ENCODE measurements at places on chromosomes 1 and 21. TPM values are rescaled to one million over a fixed set of nuclear protein-coding genes. Genes with fewer than 3 reads are reported as not detected.

Gene LRRC53
- not detected for total RNA-seq

Gene BCL2L15
- total RNA-seq, result not detected

Gene CELA3B
- not detected for total RNA-seq

Gene CFHR2
- total RNA-seq, result not detected

Gene RBBP5
- 8.3 TPM for total RNA-seq

Gene ORC1
- total RNA-seq, result 0.35 TPM

Gene SLC5A9
- not detected for total RNA-seq

Gene CACHD1
- 6.5 TPM for total RNA-seq

Gene TMEM61
- total RNA-seq, result not detected

Gene TMPRSS15
- total RNA-seq, result not detected

Gene HPCA
- total RNA-seq, result not detected

Gene PTAFR
- 0.23 TPM for total RNA-seq

Gene TSTD1
- total RNA-seq, result 37.9 TPM

Gene RHD
- total RNA-seq, result not detected

Gene NFASC
- 13.0 TPM for total RNA-seq

Gene TNFRSF18
- total RNA-seq, result not detected

Gene VWA5B1
- total RNA-seq, result not detected

Gene LAMB3
- 0.51 TPM for total RNA-seq

Gene AMY1B
- total RNA-seq, result not detected

Gene CFHR1
- not detected for total RNA-seq

Gene TMEM81
- 0.77 TPM for total RNA-seq

Gene NBPF6
- total RNA-seq, result not detected

Gene WARS2
- 29.1 TPM for total RNA-seq

Gene NHLH1
- total RNA-seq, result not detected

Gene FCRLB
- total RNA-seq, result 1.8 TPM

Gene OR2M3
- not detected for total RNA-seq

Gene SPATA1
- total RNA-seq, result 0.85 TPM

Gene TRIM67
- 0.09 TPM for total RNA-seq

Gene PIGC
- total RNA-seq, result 21.1 TPM

Gene MAN1C1
- total RNA-seq, result 47.8 TPM

Gene IPP
- total RNA-seq, result 7.4 TPM

Gene KCNE1
- total RNA-seq, result not detected

Gene S100A9
- not detected for total RNA-seq

Gene CHRM3
- 0.09 TPM for total RNA-seq

Gene NEK2
- 1.4 TPM for total RNA-seq

Measured in pericardium fibroblast (primary cell).